Spinal cord (tissue), 10 donors: ENCODE measurements at places on chromosomes 6 and 20. TPM values are rescaled to one million over a fixed set of nuclear protein-coding genes. Genes with fewer than 3 reads are reported as not detected.

GRCh38 chr6:125931733-125932450 lies 24.7 kb upstream of the HINT3 start:
- H3K4me1 ChIP-seq: no peaks in the 10 kb centered on the region
- no peak overlapping the region for H3K4me3 ChIP-seq
- no peak for DNase-seq
- H3K27me3 ChIP-seq: no peaks in the 10 kb centered on the region
- H3K36me3 ChIP-seq: no peaks in the 10 kb centered on the region
- H3K27ac ChIP-seq: no peak overlapping the region

Gene CEP162
- polyA plus RNA-seq: 10.2 TPM

Gene KCNK16
- polyA plus RNA-seq: not detected

DNA sequence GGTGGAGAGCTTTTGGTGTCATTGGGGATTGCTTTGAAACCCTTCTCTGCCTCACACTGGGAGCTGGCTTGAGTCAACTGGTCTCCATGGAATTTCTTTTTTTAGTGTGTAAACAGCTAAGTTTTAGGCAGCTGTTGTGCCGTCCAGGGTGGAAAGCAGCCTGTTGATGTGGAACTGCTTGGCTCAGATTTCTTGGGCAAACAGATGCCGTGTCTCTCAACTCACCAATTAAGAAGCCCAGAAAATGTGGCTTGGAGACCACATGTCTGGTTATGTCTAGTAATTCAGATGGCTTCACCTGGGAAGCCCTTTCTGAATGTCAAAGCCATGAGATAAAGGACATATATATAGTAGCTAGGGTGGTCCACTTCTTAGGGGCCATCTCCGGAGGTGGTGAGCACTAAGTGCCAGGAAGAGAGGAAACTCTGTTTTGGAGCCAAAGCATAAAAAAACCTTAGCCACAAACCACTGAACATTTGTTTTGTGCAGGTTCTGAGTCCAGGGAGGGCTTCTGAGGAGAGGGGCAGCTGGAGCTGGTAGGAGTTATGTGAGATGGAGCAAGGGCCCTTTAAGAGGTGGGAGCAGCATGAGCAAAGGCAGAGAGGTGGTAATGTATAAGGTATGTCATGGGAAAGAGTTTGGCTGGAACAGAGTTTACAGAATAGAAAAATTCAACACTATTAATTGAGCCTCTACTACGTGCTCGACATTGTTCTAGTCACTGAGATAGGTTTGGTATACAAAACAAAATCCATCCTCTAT lies 31.2 kb downstream of the SRSF3 start:
- H3K4me3 ChIP-seq: no peak overlapping the region
- no peak overlapping the region for H3K27ac ChIP-seq
- H3K36me3 ChIP-seq: no peaks in the 10 kb centered on the region
- no peaks in the 10 kb centered on the region for H3K27me3 ChIP-seq
- no peak for DNase-seq

GRCh38 chr6:6620766-6621425 lies 32.4 kb downstream of the LY86 start:
- H3K4me3 ChIP-seq: no peak overlapping the region
- no peaks in the 10 kb centered on the region for H3K27me3 ChIP-seq
- DNase-seq: no peak
- no peak overlapping the region for H3K27ac ChIP-seq
- peaks cover 6% of the 10 kb centered on the region for H3K4me1 ChIP-seq

- H3K4me3 ChIP-seq: no peak overlapping the region
- H3K36me3 ChIP-seq: no peaks in the 10 kb centered on the region
- H3K27me3 ChIP-seq: no peaks in the 10 kb centered on the region
- peaks cover 7% of the 10 kb centered on the region for H3K4me1 ChIP-seq
- no peak overlapping the region for H3K27ac ChIP-seq
Observed at GRCh38 chr6:154951345-154952200, 43.5 kb upstream of the TIAM2 start.

GRCh38 chr6:2718334-2719092 lies 32.2 kb downstream of the MYLK4 start:
- no peak for DNase-seq
- H3K4me3 ChIP-seq: no peak overlapping the region
- H3K27ac ChIP-seq: no peak overlapping the region
- no peaks in the 10 kb centered on the region for H3K36me3 ChIP-seq
- no peaks in the 10 kb centered on the region for H3K4me1 ChIP-seq

DNA sequence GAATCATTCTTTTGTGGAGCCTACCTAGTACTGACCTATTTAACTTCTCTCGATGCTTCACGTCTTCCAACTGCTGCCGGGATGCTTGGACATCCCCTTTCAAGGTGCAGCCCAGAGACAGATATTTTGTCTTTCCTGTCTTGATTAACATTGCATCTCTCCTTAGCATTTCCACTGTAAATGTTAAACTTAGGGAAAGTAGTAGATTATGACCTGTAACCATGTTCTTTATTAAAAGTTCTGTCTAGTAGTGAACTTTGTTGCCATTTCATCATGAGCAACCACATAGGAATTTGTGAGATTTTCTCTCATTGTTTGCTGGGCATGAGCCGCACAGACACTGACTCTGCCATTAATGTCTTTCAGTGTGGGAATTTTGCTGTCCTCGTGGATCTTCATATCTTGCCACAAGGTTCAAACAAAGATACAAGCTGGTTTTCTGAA lies 117.9 kb downstream of the JAG1 start:
- H3K36me3 ChIP-seq: no peaks in the 10 kb centered on the region
- H3K4me3 ChIP-seq: no peak overlapping the region
- no peak for DNase-seq
- peaks cover 7% of the 10 kb centered on the region for H3K4me1 ChIP-seq

GRCh38 chr20:20017844-20018185 lies 653 bp downstream of the NAA20 start:
- no peaks in the 10 kb centered on the region for H3K27me3 ChIP-seq
- H3K4me3 ChIP-seq: peak overlapping the region; percentile 48
- H3K27ac ChIP-seq: no peak overlapping the region
- DNase-seq: peak; percentile 14

DNA sequence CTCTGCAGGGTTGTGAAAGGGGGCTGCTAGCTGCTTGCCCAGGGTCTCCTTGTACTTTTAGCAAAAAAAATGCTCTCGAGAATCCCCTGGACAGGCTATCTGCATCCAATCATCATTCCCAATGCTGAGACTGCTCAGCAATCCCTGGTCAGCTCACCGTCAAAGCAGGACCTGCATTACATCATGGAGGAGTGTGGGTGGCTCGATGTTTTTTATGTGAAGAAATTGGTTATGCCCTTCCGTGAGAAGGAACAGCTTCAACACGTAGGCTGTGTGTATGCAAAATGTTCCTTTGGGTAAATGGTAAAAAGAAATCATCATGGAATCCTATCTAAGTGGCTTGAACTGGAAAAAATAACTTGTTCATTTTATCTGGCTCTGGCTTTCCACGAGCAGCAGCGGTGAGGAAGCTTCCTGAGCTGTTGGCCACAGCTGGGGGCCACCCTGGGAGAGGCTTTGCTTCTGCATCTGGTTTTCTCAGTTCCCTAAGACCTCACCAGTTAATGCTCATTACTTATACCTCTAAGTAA lies 111.4 kb downstream of the FYN start:
- H3K4me3 ChIP-seq: no peak overlapping the region
- peaks cover 6% of the 10 kb centered on the region for H3K36me3 ChIP-seq
- peaks cover 42% of the 10 kb centered on the region for H3K4me1 ChIP-seq
- no peak for DNase-seq
- no peaks in the 10 kb centered on the region for H3K27me3 ChIP-seq
- H3K27ac ChIP-seq: peak overlapping the region; percentile 52

GRCh38 chr6:150494241-150494640 lies 105.4 kb upstream of the PLEKHG1 start:
- no peaks in the 10 kb centered on the region for H3K36me3 ChIP-seq
- H3K4me3 ChIP-seq: no peak overlapping the region
- no peaks in the 10 kb centered on the region for H3K27me3 ChIP-seq
- H3K4me1 ChIP-seq: no peaks in the 10 kb centered on the region

DNA sequence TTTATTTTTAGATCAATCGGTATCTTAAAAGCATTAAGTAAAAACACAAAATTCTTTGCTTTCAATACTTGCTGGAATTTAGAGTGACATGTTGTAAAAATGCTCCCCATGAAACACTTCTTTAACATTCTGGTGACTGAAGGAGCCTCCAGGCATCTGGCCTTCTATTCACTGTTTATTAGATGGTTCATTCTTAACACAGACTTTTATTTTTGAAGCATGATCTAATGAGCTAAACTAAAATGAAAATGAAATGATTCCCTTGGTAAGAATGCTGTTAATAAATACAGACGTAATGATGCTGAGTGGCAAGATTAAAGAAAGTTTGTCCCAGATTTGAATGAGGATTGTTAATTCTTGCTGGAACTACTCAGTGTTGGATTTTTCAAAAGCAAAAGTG lies 698.4 kb downstream of the TENT5A start:
- H3K36me3 ChIP-seq: no peaks in the 10 kb centered on the region
- DNase-seq: no peak
- H3K27ac ChIP-seq: no peak overlapping the region
- H3K27me3 ChIP-seq: no peaks in the 10 kb centered on the region
- no peak overlapping the region for H3K4me3 ChIP-seq

Gene ADTRP
- 0.38 TPM for polyA plus RNA-seq

DNA sequence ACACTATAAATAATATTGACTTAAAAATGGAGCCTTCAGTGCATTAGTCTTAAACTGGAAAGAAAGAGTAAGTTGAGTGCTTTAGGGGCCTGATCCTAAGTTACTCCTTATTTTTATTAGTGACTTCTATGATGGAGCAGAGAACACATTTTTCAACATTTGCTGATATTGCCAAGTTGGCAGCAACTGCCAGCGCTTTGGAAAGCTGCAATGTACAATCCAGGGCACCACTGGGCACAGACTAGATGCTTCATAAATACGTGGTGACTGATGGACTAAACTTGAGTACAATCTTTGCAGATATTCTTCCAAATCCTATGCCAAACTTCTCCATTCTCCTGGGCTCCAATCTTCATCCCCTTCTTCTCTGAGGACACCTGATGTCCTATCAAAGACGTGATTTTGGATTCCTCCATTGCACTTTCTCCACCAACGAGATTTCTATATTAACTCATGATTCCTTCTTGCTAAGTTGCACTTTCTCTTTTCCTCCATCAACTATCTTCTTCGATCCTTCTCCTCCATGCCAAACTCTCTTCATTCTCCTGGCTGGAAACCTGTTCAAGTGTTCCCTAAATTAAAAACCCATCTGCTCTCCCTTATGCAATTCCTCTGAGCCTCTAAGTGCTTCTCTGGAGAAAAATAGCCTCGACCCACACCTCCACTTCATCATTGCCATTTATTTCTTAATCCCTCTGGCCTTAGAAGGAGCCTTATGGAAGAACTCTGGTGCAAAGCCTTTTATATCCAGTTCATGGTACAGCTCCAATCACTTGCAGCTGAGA lies 28.5 kb upstream of the PAK5 start:
- H3K27ac ChIP-seq: no peak overlapping the region
- H3K27me3 ChIP-seq: no peaks in the 10 kb centered on the region
- H3K4me1 ChIP-seq: no peaks in the 10 kb centered on the region
- DNase-seq: no peak

DNA sequence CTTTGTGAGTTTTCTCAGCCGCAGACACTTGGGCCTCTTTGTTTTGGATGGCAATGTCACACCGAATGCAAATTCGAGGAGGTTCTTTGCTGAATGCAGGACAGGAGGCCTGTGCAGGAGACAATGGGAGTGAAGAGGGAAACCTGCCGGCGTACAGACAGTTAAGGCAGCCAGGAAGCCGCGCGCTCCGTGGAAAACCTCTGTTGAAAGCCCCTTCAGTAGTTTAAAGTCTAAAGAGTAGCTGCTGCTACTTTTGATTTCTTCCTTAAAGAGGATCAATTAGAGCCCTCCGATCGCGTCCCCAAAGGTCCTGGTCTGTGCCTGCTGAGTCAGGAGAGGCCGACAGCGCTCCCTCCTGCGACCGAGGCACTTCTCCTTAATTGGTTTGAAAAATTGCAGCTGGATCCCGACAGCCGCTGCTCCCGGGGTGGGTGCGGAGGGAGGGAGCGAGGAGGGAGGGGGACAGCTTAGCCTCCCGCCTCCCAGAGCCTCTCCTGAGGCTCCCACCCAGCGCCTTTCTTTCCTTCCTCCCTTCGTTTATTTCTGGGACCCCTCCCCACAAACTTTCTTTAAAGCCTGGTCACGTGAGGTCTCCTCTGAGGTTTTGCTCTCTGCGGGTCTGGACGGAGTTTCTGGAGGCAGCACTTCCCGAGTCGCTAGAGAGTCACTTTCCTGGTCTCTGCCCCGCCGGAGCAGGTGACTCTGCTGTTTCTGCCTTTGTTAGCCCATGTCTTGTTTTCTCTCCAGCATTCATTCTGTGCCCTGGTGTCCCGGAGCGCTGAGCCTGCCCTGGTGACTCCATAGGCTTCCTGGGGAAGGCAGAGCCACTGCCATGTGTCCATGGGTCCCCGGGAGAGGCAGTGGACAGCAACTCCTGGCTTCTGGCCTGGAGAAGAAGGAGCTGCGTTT lies 22.3 kb upstream of the RPP40 start:
- no peaks in the 10 kb centered on the region for H3K36me3 ChIP-seq
- H3K27me3 ChIP-seq: no peaks in the 10 kb centered on the region
- peaks cover 13% of the 10 kb centered on the region for H3K4me1 ChIP-seq

- peaks cover 33% of the 10 kb centered on the region for H3K36me3 ChIP-seq
- no peaks in the 10 kb centered on the region for H3K27me3 ChIP-seq
- H3K27ac ChIP-seq: peak overlapping the region; percentile 34
Observed at GRCh38 chr6:148517470-148517869, 174.8 kb downstream of the SASH1 start.

DNA sequence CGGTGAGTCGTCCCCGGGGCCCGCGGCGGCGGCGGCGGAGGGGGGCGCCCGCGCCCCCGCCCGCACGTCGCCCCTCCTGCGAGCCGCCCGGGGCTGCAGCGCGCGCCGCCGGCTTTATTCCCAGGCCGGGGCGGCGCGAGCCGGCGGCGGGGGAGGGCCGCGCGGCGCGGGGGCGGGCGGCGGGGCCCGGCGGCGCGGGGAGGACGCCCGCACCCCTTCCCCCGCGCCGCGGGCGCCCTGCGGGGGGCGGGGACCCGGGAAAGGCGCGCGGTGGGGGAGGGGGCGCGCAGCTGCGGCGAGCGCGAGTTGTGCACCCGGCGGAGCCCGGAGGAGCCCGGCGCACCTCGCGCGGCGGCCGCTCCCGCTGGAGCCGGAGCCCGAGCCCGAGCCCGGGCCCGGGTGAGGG lies 646 bp downstream of the HMGA1 start:
- no peak overlapping the region for H3K27ac ChIP-seq
- H3K4me1 ChIP-seq: peaks cover 30% of the 10 kb centered on the region
- H3K27me3 ChIP-seq: no peaks in the 10 kb centered on the region

GRCh38 chr6:55003719-55004430 lies 157.3 kb downstream of the FAM83B start:
- DNase-seq: no peak
- no peaks in the 10 kb centered on the region for H3K36me3 ChIP-seq
- H3K27ac ChIP-seq: no peak overlapping the region
- H3K4me3 ChIP-seq: no peak overlapping the region
- H3K4me1 ChIP-seq: no peaks in the 10 kb centered on the region
